GM06990 (cell line): ENCODE measurements at places on chromosomes 6 and 20.

GRCh38 chr6:76861403-76861802, 601.9 kb downstream of the HTR1B start:
- DNase-seq, result no peak

DNA sequence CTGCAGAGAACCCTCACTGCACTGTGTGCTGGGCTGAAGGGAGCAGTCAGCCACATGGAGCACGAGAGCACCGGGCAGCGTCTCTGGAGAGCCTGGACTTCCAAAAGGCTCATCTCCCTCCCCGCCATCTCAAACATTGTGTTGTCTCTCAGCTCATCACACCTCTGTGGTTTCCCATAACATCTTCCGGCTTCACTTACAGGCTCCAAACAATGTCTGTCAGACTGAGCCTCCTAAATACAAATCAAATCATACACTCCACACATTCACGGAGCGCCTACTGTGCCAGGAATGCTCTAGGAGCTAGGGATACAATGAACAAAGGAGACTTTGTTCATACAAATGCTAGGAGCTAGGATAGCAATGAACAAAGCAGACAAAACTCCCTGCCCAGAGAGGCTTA, 398.0 kb downstream of the RNGTT start:
- DNase-seq, result no peak

- peak; percentile 9 for DNase-seq
Measured at GRCh38 chr6:6057442-6058053, 50.8 kb upstream of the NRN1 start.

DNA sequence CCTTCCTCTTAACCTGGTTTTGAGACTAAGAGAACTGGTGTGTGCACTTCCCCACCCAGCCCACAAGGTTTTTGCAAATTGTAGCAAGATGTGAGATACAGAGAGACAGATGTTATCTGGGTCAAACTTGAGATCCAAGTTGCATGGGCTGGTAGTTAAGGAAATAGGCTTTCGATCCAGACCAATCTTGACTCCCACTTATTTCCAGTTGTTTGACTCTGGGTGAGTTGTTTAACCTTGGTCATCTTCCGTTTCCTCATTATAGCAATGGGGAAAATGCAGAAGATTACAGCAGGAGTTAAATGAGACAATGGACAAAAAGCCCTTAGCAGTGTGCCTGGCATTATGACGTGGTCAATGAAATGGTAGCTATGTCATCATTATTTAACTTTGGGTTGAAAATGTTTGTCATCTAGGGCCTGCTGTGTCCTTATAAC, 1.7 kb downstream of the SNX21 start:
- no peak for DNase-seq

- no peak for DNase-seq
Measured at GRCh38 chr6:39203436-39204159, 25.7 kb downstream of the KCNK5 start.

- DNase-seq, result no peak
Measured at GRCh38 chr20:646107-646867, 6.7 kb downstream of the SRXN1 start.

DNA sequence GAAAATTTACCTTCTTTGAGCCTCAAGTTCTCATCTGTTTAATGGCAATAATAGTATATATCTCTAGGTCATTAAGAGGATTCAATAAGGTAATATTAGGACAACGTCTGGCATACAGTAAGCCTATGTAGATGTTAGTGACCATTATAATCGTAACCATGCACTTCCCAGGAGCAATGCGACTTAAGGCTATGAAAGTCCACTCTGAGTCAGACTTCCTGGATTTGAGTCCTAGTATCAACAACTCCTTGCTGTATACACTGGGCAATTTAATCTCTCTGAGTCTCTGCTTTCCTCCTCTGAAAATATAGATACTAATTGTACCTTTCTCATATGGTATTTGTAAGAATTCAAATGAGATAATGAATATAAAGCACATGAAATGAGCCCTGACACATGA, 168.1 kb upstream of the HDDC2 start:
- no peak for DNase-seq

DNA sequence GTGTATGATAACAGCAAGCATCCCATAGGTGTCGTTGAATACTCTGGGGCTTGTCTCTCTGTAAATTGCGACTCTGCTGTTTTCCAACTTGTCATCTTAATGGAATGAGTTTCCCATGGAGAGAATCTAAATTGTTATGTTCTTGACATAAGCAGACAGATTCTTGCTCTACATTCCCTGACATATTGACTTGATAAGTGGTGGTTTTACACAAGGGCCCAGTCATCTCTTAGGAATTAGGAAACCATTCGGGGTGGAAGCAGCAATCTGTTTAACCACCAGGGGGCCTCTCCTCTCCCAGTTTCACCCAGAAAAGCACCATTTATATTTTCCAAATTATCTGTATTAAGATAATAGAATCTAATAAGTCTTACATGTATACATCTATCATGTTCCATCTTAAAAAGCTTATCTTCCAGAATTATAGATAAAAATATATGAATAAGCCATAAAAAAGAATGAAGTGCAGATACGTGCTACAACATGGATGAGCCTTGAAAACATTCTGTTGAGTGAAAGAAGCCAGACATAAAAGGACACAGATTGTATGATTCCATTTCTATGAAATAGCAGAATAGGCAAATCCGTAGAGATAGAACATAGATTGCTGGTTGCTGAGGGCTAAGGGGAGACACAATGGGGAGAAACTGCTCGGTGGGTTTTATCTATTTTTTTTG, 23.1 kb upstream of the MROH8 start:
- no peak for DNase-seq

DNA sequence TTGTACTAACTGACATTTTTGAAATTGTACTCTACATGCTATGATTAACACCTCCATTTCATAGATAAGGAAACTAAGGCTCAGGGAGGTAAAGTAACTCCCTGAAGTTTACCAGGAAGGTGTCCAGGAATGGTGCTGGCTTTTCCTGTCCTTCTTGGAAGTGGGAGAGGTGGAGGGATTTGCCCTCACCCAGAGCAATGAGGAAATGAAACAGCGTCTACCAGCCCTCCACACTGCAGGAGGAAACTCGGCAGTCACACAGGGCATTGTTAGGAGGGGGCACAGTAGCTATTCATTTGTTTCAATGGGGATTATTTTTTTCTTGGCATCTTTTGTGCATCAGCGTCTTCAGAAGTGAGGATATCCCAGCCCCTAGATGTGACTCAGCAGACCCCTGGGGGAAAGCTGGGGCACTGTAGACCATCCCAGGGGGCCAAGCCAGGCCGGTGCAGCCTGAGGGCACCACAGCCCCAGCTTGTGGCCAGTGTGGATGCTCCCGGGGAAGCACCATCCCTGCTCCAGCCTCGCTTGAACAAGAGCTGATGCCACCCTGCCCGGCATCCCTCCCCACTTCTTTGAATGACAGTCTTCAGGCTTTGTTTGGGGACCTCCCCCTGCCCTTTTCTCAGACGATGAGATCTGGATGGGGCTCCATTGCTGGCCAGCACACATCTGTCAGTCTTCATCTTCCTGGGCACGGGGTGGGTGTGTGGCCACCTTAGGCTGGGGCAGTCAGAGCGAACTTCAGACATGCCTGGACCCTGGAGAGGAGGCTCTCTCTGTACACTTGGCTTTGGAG, 224.4 kb upstream of the PMEPA1 start:
- no peak for DNase-seq

GRCh38 chr6:15441981-15442380, 196.1 kb downstream of the JARID2 start:
- no peak for DNase-seq

GRCh38 chr6:72524011-72524645, 97.7 kb upstream of the KCNQ5 start:
- no peak for DNase-seq

DNA sequence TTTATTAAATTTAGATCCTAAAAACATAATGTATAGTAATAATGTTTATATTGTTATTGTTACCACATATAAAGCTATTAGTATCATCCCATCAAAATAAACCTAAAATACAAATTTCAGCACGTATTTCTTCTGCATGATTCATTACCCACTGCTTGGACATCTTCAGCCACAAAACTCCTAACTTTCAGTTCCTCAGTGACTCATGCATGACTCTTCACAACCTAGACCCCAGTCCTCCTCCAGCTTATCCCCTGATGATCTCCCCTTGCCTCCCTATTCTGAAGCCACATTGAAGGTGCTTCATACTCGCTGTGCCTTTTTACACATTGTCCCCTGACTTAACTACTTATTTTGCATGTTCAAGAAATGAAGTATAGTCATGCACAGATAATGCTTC, 11.2 kb upstream of the GPRC6A start:
- DNase-seq, result no peak

GRCh38 chr20:953742-954141, 37.6 kb upstream of the ANGPT4 start:
- DNase-seq, result no peak

DNA sequence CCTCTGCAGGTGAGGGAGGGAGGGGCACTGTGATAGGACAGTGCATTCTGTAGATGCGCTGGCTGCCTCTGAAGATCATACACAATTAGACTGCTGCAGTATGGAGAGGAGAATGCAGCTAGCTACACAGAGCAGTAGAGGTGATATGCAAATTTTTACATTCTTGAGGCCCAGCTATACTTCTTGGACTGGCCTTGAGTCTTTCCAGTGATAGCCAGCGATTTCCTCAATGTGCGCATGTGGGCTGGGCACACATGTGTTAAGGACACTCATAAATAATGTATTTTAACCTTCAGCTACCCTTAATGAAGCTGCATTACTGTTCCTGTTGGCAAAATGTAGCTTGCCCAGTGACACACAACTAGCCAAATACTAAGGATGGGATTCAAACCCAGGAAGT, 19.0 kb downstream of the TTPAL start:
- DNase-seq, result no peak
